Caco-2 (cell line): ENCODE measurements at places on chromosomes 6 and 20.

DNA sequence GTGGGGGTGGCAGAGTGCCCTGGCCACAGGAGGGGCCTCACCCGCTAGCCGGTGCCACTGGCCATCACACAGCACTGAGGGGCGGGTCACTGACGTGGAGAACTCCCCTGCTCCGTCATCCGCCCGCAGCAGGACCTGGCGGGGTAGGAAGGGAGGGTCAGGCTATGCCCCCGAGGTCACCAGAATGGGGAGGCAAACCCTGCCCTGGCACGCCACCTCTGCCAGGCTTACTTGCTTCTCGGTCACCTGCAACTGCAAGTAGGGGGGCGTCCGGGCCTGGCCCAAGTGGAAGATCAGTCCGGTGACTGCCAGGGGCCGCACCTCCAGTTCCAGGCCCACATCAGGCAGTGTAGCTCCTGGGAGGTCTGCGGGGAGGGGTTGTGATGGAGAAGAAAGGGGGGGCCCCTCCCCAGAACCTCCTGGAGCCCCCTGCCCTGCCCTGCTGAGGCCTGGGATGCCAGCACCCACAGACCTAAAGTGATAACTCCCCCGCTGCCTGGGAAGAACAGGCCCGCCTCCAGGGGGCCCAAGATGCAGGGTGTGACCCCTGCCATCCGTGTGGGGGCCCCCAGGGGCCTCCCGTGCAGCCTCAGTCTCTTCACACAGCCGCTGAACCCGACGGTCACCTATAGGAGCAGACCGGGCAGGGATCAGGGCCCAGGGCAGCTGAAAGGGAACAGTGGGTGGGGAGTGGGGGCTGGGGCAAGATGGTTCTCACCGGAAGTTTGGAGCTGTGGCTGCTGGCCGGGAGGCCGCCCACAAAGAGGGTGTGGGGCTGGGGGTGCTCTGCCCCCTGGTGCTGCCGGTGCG, 7.4 kb downstream of the ADRM1 start:
- DNase-seq: no peak

GRCh38 chr6:68738039-68738438, 103.0 kb downstream of the ADGRB3 start:
- no peak for DNase-seq

- DNase-seq: no peak
Measured at GRCh38 chr20:40054311-40054710, 634.7 kb downstream of the MAFB start.

- no peak for DNase-seq
Measured at GRCh38 chr6:92124200-92124651, 1295.1 kb downstream of the EPHA7 start.

DNA sequence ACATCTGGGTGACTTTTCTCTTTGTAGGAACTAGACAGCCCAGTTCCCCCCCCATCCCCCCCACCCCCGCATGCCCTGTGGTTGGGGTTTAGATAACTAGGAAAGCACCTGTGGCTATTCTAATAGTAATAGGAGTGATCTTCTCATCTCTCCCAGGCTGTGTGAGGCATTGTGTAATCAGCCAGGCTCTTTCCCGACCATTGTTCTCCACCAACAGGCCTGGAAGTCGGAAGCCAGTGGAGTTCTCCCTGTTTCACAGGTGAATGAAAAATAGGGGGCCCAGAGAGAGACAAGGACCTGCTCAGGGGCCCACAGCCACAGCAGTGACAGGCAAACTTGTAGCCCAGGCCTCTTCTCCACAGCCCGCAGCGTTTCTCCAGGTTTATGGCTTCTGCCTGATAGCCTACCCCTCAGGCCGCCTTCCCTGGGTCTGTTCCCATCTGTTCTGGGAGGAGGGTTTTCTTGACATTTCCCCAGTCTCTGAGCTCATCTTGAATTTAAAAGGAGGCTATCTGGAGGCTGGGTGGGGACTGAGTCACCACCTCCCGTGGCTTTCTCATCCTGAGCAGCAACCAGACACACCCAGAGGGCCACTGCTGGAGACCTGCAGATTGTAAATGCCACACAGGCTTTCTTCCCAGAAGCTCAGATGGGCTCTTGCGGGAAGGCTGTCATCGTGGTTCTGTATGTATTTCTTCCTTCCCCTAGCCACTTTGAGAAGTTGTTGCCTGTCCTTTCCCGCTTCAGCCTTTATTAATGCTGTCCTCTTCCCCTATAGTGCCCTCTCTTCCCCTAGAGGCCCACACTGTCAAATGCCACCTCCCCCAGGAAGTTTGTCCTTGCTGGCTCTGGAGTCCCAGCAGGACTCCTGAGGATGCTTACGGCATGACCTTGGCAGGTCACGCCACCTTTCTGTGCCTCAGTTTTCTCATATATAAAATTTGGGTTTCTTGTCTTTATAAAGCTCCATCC, 75.9 kb upstream of the MYL9 start:
- peak; percentile 74 for DNase-seq

- no peak for DNase-seq
Measured at GRCh38 chr20:31747640-31748039, 8.6 kb downstream of the TPX2 start.

DNA sequence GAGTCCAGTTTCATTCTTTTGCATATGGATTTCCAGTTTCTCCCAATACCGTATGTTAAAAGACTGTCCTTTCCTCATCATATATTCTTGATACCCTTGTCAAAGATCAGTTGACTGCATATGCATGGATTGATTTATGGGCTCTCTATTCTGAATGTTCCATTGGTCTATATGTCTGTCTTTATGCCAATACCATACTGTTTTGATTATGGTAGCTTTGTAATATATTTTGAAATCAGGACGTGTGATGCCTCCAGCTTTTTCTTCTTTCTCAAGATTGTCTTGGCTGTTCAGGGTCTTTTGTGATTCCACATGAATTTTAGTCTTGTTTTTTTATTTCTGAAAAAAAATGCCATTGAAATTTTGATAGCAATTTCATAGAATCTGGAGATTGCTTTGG, 51.9 kb downstream of the KIZ start:
- DNase-seq: no peak

- DNase-seq: no peak
Measured at GRCh38 chr6:145963216-145964068, 716 bp downstream of the SHPRH start.

DNA sequence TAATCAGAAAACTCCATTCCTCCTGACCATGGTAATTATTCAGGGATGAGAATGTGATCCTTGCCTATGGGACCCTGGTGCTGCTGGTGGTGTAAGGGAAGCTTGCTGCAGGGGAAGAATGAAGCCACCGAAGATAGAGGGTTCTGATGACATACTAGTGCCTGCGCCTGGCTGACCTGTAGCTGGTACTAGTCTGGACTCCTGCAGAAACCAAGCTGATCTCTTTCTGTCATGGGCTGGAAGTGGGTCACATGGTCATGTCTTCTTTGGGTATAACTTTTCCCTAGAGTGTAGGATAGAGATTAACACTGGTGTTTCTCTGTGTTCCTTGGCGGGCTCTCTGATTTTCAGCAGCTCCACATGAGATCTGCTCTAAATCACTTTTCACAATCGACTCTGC, 8.6 kb upstream of the SLC4A11 start:
- DNase-seq: no peak
